GM04504 (cell line): ENCODE measurements at places on chromosomes 2 and 18.

DNA sequence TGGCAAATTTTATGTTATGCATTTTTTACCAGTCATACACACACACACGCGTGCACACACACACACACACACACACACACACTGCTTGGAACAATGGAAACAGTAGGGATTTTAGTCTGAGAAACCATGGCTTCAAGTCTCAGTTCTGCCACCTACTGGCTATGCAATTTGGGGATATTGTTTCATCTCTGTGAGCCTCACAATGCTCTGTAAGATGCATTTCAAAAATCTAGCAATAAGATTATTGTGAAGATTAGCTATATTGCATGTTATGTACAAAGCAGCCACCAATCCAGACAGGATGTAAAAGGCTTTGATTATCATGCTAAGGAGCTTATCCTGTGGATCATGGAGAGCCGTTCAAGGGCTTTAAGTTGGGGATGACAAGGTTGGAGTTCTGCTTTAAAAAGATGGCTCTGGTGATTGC lies 401.4 kb downstream of the NBAS start:
- DNase-seq = no peak

DNA sequence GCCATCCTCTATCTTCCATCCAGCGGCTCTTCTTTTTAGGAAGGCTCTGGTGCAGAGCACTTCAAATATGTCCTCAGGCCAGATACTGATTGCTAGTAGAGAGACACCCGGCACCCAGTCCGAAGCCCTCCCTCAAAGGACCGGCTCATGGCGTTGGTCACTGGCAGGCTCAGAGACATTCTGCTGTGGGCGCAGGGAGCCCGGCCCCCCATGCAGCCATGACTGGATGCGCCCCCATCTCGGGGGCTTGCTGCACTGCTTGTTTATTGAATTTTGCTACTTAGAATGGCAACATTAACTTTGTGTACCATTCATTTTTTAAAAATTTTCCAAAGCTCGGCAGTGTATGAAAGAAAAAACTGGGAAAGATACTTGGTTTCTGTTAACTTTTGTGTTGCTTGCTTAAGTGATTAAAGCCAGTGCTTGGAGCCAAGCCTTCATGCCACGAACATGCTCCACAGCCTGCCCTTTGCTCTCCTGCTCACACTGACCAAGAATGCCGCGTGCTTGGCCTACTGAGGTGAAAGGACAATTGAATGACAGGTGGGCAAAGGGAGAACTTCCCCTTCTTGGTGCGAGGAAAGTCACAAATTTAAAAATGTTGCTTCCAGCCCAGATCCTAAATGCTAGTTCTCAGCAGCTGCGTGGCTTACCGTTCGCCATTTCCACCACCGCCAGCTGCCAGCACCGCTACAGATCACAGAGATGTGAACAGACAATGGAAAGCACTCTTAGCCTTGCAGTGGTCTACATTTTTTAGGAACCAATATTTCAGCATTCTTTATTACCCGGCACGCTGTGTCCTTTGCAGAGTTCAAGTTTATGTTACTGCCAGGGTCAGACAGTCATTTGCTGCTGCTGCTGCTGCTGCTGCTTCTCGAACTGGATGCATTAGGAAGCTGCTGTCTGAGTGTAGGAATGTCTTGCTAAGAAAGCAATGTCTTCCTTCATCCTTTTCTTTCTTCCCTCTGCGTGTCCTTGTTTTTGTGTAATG lies 76.7 kb downstream of the FAM210A start:
- DNase-seq = no peak

DNA sequence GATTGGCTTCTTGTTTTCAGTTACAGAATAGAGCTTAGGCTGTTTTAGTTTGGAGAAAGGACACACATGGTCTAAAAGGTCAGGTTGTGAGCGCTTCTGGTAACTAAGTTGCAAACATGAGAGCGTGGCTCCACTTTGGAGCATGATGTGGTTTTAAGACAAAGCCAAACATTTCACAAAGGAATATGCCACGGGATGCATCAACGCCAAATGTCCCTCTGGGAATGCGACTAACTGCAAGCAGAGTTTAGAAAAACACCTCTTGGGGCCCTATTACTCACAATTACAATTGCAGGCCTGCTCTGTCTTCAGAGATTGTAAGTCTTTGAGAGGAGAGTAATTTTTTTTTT lies 25.4 kb downstream of the MYO7B start:
- no peak for DNase-seq

GRCh38 chr18:74012954-74013630 lies 134.5 kb downstream of the FBXO15 start:
- no peak for DNase-seq

DNA sequence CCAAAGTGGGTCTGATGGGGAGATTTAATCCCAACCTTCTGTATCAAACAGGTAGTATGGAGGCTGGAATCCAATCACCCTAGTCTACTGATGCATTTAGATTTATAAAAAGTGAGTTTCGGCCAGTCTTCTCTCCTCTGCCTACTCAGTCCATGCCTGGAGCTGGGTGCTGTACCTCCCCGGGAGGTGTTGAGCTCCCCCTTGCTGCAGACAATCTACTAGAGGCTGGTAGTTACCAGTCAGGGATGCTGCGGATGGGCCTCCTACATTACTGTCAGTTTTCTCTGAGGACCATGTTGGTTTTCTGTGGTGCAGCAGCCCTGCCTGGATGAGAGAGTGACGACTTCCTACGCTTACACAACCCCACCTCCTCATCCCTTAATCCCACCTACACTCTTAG lies 118.6 kb upstream of the CELF4 start:
- no peak for DNase-seq

DNA sequence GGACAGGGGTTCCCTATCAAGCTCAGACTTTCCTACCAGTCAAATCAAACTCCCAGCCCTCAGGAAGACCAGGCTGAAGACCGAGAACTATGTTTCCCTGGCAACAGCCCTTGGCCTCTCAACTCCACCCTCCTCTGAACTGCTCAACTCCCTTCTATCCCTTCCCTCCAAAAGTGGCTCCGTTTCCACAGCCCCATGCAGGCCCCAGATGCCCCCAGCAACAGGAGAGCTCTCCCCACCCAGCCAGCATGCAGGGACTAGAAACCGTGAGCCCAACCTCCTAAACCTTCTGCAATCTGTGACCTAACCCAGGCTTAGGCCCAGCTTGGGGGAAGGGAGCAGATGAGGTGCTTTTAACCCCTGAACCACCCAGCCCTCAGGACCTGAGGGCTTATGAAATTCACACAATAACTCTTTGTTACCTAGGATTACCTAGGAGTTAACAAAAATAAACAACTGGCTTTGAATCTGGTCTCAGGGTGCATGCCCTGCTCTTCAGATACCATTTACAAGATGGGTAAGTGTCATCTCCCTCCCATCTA lies 87.2 kb downstream of the BCL11A start:
- DNase-seq = no peak

DNA sequence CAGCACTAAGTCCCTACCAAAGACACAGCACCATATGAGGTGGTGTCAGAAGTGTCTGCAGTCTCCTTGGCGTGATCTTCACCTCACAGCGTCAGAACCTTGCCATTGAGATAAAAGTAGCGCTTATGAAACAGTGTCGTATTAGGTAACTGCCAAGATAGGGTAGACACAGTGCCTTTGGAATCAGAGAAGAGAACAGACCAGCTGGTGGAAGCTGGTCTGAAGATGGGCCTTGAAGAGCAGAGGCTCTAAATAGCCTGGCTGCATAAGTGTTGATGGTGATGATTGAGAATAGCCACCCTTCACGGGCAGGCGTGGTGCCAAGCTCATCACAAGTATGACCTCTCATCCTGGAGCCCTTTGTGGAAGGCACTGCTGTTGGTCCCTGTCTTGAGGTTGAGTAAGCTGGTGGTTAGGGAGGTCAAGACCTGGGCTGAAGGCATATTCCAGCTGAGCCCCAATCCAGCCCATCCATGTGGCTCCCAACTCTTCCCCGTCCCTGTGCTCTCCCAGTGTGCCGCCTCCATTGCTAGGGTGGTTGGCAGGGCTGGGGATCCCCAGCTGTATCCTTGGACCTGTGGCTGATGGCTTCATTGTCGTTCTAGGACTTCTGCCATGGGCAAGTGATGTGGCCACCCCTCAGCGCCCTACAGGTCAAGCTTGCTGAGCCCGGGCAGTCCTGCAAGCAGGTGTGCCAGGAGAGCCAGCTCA lies 187.4 kb downstream of the MGAT5 start:
- no peak for DNase-seq

- no peak for DNase-seq
These were observed 390.3 kb downstream of the NRXN1 start for GRCh38 chr2:50641633-50642032.

GRCh38 chr18:36157441-36157840 lies 27.7 kb downstream of the ELP2 start:
- DNase-seq = no peak

DNA sequence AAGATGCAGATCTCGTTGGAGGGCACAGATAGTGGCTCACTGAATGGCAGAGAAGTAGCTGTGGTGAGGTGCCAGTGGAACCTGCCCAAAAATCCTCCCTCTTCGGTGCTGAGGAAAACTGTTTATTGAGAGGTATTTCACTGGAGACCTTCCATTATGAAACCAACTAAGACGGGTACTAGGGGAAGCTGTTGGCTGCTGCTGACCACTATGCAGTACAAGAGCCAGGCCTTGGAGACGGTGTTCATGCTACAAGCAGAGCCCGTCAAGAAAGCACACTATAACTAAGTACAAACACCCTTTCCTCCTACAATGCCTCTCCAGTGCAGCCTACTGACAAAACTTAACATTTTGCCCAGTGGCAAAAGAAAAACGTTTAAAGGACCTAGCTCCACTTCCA lies 4.6 kb downstream of the ARL5A start:
- no peak for DNase-seq

GRCh38 chr2:20398956-20399567 lies 47.8 kb upstream of the RHOB start:
- DNase-seq = no peak

DNA sequence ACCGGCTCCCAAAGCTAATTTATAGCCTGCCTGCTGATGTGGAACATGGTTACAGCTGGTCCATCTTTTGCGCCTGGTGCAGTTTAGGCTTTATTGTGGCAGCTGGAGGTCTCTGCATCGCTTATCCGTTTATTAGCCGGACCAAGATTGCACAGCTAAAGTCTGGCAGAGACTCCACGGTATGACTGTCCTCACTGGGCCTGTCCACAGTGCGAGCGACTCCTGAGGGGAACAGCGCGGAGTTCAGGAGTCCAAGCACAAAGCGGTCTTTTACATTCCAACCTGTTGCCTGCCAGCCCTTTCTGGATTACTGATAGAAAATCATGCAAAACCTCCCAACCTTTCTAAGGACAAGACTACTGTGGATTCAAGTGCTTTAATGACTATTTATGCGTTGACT lies 51.4 kb downstream of the TMEM178A start:
- DNase-seq = no peak

DNA sequence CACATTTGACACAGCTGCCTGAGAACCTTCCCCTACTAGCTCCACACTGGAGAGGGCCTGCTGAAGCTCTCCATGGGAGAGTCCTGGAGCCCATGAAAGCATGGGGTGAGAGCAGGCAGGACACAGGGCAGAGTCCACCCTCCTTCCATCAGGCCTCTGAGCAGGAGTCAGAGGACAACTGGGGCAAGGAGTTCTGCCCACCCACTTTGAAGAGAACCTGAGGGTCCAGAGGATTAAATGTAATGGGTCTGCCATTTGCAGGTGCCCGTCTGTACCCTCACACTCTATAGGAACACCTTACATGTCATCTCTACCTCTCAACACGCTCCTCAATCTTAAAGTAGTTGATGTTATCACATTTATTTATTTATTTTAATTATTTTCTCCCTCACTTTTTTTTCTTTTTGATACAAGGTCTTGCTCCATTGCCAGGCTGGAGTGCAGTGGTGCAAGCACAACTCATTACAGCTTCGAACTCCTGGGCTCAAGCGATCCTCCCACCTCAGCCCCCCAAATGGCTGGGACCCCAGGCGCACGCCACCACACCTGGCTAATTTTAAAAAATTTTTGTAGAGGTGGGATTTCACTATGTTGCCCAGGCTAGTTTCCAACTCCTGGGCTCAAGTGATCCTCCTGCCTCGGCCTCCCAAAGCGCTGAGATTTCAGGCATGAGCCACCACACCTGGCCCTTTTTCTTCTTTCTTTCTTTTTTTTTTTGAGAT lies 10.2 kb downstream of the ADRA2B start:
- no peak for DNase-seq

GRCh38 chr18:79344208-79344581 lies 51.5 kb upstream of the NFATC1 start:
- no peak for DNase-seq

GRCh38 chr2:191434072-191434471 lies 188.9 kb downstream of the MYO1B start:
- DNase-seq = no peak

- DNase-seq = no peak
These were observed 103.0 kb downstream of the BMPR2 start for GRCh38 chr2:202479090-202479489.

- DNase-seq = no peak
These were observed 143.3 kb downstream of the ZFP36L2 start for GRCh38 chr2:43082903-43083677.

DNA sequence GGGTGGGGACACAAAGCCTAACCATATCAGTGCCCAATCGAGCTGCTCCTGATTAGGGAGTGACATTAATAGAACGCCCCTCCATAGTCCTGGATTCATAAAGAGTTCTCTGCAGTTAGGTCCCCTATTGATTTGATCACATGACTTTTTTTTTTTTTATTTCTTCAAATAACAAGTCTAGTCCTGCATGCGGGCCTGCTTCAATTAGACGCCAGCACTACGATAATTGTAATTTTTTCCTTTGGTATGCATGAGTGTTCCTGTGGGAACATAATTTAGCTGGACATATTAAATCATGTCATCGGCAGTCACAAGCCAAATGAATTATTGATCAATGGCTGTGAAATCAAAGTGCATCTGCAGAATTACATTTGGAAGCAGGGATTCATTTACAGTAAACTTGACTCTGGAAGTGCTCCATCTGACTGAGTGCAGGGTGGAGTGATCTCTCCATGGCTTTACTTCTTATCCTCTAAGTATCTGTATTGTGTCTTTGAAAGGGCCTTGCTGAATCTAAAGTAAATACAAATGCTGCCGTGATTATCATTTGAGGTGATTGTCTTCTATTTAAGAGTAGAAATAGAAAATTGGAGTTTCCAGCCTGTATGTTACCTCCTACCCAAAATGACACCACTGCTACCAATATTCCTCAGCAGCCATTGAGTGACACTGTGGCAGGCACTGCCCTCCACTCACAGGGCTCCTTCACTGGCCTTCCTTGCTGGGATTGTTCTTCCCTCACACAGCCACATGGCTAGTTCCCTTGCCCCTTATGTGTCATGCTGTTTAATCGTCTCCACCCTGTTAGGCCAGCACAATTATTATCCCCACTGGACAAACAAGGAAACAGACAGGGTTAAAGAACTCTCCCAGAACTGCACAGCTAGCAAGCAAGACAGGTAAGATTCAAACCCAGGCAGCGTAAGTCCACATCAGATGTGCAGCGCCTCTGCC lies 337.4 kb upstream of the ID2 start:
- no peak for DNase-seq

- no peak for DNase-seq
These were observed 134.7 kb upstream of the SMIM21 start for GRCh38 chr18:75562216-75562615.

GRCh38 chr2:109663721-109664120 lies 49.6 kb downstream of the SOWAHC start:
- peak; percentile 48 for DNase-seq

GRCh38 chr18:79403723-79404566 lies 8.2 kb downstream of the NFATC1 start:
- no peak for DNase-seq
